ENCODE measurements at places on chromosomes 5 and 9. TPM values are rescaled to one million over a fixed set of nuclear protein-coding genes. Genes with fewer than 3 reads are reported as not detected.

DNA sequence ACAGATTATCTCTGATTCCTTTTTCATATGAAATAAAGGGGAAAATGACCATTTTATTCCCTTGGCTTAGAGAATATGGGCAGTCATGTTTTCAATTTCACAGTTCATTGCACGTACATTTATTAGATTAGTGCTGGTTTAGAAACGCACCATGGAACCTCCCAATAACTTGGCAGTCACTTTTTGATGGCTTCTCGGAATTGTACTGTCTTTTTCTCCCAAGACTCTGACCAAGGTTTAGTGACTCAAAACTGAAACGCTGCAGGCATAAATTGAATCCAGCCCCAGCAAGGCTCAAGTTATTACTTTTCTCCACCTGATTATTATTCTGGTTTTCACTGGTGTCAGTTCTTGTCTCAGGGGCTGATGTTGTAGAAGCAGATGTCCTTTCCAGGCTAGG lies 55.6 kb upstream of the EGFLAM start:
- DNase-seq, result no peak

DNA sequence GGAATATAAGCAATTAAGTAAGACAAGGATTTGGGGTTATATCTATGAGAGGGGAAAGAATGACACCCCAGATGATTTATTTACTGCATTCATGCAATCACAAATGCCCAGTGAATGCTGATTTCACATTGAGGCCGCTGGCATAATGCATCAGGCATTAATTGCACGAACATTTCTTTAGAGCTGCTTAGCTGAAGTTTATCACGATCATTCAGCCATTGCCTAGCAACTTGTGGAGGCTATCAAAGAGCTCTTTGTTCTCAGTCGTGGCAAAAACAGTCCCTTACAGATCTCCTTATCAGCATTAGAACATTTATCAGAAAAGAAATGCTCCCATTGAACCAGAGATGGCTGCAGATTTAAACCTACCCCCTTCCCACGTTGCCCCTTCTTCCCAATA lies 88.7 kb upstream of the PRRC1 start:
- DNase-seq, result no peak

GRCh38 chr5:53019320-53019719 lies 30.2 kb downstream of the ITGA2 start:
- no peak for DNase-seq

DNA sequence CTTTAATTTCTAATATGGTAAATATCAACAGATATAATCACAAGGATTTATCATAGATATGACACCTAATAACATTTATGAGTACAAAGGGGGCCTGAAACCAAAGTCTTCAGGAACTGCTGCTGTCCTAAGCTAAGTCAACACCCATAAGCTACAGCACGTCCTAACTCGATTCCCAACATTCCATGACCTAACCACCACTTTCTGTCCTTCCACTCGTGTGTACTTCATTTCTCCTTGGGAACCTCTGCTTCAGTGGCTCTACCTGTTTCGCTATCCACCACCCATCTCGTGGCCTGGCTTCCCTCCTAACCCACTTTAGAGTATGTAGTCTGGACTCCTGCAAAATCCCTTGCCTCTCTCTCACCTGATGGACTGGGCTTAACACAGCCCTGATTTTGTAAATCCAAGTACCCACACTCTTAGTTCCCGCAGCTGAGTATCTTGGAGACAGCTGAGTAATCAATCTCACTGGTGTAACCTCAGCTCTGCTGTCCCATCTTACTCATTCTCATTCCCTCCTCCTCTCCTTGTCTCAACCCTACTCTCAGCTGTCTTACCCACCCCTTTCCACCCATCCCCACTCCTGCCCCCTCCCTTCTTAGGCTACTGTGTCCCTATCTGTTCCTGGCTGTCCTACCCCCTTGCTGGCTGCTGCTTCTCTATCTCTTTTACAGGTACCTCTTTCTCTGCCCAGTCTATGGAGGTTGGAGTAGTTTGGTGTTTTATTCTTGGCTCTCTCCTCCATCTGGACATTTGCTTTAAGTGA lies 101.8 kb downstream of the MAST4 start:
- no peak for DNase-seq

GRCh38 chr5:13439430-13439829 lies 505.1 kb downstream of the DNAH5 start:
- DNase-seq, result no peak

DNA sequence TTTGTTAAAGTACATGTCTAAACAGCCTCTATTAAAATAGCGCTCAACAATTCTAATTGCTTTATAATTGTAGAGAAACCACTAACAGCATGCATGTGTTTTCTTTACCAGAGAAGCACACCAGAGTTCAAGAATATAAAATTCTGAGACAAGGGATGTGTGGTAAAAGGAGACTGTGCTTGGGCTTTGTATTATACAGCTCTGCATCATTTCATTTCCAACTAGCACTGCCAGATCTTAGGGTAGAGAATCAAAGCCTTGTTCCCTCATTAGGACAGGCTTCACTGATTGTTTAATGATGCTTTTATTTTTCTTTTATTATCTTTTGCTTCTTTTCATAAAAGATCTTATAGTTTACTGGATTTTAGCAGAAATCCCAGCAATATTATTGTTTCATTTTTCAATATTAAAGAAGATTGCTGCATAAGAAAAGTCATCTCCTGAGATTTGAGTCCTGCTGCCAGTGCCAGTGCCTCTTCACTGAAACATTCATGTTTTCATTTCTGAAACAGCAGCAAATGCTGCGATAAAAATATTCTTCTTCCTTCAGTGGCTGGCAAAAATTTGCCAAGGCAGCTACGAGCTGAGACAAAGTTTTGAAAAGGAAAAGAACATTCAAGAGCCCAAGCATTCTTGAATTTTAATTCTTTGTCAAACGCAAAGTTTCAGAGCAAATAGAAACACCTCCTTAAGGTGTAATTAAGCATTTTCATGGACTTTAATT lies 491.0 kb upstream of the PIK3R1 start:
- DNase-seq, result no peak

DNA sequence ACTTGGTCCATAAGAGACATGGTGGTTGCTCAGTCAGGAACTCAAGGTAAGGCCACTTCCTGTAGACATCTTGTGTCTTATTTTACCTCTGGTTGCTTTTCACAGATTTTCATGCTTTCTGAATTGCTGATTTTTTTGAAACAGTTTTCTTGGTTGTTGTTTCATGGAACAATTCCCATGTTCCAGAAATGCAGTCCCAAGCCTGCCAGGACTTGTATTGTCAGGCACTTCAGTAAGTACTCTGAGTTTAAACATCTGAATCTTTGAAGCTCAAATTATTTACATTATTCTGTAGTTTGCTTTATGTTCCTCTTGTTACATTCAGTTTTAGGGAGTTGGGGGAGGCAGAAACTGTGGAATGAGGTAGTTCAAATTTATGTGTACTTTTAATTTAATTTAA lies 290.2 kb downstream of the DMRT2 start:
- DNase-seq, result no peak

DNA sequence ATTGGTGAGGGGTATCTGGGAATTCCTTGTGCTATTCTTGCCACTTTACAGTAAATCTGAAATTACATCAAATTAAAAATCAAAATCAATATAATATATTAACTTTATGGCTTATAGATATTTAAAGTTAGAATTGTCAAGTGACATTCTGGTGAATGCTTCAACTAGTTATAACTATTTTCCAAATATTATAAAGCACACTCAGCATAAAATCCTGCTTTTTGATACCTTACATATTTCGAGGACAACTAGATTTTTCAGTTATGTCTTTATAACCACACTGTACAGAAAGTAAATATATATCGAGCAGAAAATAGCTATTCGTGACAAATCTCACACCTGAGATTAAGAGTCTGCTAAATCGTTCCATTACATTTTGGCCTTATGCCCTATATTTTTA lies 210.2 kb downstream of the PDE4D start:
- DNase-seq, result no peak

GRCh38 chr5:54156577-54156976 lies 153.8 kb downstream of the ARL15 start:
- DNase-seq, result no peak

DNA sequence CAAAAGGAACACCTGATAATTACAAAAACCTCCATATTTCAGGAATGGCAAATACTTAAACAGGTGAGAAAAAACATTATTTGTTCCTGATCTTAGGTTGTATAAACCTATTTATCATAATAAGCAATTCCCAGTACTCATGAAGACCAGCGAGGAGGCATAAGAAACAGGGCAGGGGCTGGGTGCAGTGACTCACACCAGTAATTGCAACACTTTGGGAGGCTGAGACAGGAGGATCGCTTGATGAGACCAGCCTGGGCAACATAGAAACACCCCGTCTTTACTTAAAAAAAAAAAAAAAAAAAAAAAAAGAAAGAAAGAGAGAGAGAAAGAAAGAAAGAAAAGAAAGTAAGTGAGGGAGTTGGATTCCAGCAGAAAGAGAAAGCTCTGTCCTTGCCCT lies 21.6 kb downstream of the CCNJL start:
- no peak for DNase-seq

DNA sequence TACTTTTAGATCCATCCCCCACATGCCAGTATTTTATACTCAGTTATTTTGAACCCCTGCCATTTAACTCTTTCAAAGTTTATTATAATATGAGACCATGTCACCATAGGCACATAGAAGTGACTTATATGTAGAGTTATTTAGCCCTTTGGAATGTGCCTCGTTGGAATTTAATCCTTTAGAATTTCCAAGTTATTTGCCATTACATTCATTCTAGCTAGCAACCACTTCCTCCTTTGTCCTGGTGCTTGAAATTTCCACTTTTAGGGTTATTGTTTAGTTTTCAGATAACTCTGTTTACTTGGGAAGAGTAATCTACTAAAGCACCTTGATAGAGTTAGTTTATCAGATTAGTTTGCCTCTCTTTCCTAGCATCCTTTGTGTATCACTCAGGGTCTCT lies 82.8 kb upstream of the TLE1 start:
- no peak for DNase-seq

GRCh38 chr5:102722931-102723330 lies 32.2 kb upstream of the PAM start:
- no peak for DNase-seq

DNA sequence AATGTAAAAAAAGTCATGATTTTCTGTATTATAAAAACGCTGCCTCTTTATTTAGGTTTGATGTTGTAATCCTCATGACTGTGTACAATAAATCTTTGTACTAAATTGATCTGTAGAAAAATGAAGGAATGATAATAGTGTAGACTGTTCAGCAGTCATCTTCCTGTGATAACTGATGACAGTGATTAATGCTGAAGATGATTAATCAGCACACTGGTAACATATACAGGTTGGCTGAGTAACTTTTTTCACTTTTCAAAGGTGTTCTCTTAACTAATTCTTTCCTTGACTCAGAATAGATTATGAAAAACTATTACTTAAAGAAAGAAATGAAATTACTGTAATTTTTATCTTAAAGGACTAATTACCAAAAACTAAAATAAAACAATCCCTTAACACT lies 122.5 kb downstream of the RFX3 start:
- no peak for DNase-seq

DNA sequence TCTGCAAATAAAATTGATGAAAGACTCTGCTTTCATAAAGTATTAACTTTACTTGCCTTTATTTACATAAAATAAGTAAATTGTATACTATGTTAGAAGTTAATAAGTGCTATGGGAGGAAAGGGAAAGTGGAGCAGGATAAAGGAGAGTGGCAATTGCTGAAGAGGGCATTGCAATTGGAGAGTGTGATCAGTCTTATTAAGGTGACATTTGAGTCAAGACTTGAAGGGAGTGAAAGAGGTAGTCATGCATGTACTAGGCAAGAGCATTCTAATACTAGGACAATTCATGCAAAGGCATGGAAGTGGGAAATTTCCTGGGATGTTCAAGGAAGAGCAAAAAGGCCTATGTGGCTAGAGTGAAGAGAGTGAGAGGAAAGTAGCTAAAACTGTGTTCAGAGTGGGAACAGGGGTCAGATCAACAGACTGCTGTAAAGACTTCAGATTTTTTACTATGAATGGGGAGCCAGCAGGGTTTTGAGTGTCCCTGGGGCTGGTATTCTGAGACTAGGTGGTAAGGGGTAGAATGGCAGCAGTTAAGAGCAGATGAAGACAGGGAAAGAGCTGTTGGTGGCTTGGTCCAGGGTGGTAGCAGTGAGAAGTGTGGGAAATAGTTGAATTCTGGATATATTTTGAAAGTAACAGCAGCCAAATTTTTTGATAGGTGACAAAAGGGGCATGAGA lies 182.3 kb upstream of the RIOK2 start:
- DNase-seq, result no peak

DNA sequence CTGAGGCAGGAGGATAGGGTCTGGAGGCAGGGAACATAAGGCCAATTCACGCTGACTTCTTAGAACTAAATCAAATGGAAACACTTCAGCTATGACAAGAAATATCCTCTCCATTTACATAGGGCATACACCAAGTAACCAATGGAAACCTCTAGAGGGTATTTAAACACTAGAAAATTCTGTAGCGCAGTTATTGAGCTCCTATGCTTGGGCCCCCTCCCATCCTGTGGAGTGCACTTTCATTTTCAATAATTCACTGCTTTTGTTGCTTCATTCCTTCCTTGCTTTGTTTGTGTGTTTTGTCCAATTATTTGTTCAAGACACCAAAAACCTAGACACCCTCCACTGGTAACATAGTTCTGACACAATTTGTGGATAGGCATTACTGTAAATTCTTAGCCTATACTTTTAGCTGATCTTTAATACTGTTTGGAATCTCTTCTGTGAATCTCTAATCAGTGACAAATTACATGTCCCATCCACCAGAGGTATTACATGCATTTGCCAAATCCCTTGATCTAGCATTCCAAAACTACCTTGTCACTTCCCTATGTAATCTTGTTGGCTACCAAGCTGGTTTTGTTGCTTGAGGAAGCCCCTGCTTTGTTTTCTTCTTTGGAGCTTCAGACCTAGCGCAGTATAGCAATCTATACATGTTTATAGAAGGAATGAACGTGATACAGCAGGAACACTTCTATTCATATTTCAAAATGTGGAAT lies 61.6 kb downstream of the ST8SIA4 start:
- no peak for DNase-seq

GRCh38 chr5:30871196-30871595 lies 322.3 kb upstream of the CDH6 start:
- DNase-seq, result no peak

DNA sequence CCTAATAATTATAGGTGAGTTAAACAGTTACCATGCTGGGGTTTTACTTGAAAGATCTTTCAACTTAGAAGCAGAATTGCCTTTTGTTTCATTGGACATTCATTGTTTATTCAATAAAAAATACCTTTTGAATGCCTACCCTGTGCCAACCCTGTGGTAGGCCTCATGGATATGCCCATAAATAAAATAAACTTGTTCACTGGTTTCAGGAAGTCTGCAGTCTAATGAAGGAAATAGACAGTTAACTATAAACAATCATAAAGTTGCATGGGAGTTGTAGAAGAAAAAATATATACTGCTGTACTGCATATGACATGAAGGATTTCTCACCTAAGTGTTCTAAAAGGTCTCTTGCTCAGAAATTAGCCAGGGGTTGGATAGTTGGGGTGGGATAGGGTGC lies 5.3 kb upstream of the GPR21 start:
- DNase-seq, result no peak

TIGD6 gene
- 3.3 TPM for total RNA-seq

BTNL8 gene
- 0.58 TPM for total RNA-seq

ARID3C gene
- not detected for total RNA-seq

ELOVL7 gene
- total RNA-seq, result 6.1 TPM

SPATA31D4 gene
- not detected for total RNA-seq

MSX2 gene
- total RNA-seq, result 2.1 TPM

NUTM2G gene
- total RNA-seq, result not detected

PLAC8L1 gene
- not detected for total RNA-seq
